ENCODE measurements at places on chromosomes 6 and 20.

DNA sequence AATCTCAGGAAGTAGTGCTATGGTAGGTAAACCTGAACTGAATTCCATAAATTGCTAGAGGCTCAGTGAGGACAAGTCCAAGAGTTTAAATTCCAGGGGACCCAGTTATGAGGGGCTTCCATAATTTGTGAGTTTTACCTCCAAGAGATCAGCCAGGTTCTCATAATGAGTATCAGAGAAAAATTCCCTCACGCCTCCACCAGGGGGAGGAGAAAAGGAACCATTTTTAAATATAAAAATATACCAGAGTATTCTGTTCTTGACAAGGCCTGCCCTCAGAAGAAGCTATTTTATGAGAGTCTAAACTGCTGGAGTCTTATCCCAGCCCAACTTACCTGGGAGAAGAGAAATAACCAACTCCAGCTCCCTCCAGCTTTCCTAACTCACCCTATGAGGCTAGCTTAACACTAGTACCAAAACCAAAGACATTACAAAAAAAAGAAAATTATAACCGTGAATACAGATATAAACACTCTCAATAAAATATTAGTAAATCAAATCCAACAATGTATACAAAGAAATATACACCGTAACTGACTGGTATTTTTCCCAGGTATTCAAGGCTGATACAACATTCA lies 158.7 kb downstream of the TFAP2A start:
- no peak for DNase-seq

DNA sequence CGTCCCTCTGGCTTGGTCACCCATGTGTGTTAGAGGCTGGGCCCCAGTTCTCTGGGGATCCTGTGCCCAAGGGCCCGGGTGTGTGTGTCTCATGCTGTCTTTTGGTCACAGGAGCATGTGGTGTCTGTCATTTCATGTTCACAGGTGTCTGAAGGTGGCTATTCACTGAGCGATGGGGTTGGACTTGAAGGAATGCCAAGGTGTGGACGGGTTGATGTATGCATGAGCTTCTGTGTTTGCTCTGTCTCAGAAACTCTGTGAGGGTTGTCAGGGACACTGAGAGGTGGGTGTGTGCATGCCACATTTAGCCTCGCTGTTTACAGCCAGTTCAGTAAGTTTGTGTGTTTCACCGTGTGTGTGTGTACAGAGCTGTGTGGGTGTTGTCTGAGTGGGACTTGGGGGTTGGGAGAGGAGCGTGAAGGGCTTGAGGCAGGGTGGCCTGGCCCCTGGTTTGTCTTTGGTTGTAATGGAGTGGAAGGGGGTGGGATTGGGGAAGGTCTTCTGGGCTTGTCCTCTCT lies 1.2 kb downstream of the DDR1 start:
- no peak for DNase-seq

- DNase-seq = peak; percentile 99
Observed at GRCh38 chr6:28589234-28589956, 63.7 kb downstream of the GPX5 start.

DNA sequence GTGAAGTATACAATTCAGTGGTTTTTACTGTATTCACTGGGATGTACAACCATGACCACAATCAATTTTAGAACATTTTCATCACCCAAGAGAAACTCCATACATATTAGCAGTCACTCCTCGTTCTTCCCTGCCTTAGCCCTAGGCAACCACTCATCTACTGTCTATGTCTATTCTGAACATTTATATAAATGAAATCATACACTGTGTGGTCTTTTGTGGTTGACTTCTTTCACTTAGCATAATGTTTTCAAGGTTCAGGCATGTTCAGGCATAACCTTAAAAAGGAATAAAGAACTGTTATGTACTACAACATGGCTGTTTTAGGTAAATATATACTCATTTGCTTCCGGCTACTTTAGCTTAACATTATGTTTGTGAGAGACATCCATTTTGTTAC lies 37.3 kb downstream of the BLTP3A start:
- DNase-seq = no peak

DNA sequence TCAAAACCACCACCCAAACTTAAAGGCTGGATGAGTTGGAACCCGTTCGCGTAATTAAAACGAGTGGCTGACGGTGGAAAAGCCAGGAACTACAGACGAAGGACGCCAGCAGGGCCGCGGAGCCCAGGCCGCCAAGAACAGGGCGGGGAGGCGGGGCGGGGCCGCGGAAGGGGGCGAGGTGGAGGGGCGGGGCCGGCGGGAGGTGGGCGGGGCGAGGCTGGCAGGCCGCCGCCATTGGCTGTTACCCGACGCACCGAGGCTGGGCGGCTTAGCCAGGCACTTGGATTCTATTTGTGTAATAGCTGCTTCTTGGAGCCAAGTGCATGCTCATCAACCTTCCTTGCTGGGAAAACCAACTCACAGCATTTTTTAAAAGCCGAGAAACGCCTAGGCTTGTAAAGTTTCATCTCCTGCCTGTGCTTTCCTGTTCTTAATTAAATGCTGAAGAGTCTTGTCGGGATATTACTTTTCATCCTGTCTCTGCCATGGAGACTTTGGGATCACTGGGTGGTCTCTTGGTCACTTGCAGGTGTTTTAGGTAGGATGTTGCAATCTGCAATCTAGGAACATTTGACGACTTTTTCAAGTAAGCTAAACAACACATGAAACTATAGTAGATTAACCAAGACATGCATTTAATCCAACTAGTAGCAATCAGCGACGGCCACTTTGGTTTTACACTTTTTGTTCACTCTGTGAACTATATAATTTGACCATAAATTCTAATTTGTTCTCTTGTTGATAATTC lies 245.0 kb downstream of the ARID1B start:
- no peak for DNase-seq

GRCh38 chr6:89273816-89274215 lies 41.3 kb downstream of the GABRR2 start:
- no peak for DNase-seq

DNA sequence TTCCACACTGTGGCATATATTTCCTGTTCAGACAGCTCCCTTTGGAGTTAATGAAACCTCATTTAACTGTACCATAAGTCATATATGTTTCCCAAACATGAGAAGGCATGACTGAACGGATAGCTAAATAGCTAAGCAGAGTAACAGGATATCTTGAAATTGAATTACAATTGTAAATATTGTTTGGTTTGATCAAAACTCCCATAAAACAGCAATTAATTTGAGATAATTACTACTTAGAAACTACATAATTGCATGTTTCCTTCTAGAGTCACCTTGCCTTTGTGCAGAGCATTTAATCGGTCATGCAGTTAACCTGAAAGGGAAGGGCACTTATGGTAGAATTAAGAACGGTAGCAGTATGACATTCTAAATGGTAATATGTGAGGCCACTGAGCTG lies 179.0 kb upstream of the MAP3K7 start:
- no peak for DNase-seq

GRCh38 chr6:104281370-104281769 lies 578.3 kb downstream of the HACE1 start:
- peak; percentile 23 for DNase-seq

GRCh38 chr20:59121714-59122565 lies 41.7 kb upstream of the ZNF831 start:
- peak; percentile 80 for DNase-seq

DNA sequence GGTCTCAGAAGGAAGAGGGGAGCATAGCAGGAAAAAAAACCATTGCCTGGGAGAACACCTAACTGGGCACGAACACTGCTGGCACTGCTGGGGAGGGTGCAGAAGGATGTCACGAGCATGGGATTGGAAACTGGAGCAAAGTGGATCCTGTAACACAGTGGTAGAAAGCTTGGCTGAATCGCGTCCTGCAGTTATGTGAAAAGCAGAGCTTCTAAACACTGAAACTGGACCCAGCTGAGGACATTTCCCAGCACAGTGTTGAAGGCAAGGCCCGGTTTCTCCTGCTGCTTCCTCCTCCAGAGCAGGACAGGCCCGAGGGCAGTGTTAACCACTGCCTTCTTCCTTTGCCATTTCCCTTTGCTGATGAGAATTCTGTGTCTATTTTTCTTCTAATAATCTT lies 6.7 kb downstream of the APMAP start:
- no peak for DNase-seq

DNA sequence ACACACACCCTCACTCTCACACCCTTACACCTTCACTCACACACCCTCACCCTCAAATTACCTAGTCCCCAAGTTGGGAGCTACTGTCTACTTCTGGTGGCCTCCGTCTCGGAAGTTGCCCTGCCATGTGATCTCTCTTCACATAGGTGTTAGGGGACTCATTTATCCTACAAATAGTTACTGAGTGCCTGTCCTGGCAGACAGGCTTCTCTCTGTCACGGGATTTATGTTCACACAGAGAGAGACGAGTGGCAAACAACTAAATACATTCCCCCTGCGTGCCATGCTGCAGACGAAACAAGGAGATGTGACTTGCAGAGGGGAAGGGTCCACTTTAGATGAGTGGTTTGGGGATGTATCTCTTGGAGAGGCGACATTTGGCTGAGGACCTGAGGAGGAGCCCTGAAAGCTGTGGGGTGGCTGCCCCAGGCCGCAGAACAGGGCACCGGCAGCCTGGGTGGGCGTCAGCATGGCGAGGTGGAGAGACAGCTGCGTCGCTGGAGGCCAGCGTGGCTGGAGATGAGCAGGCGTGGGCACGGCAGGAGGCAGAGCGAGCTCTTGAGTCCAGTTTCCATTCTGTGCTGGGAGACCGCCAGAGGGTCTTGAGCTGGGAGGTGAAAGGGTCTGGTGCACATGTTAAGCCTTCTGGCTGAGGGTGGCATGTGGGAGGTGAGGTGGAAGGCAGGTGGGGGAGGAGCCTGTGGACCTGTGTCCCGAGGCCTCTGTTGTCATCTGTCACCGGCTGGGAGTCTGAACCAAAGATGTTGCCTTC lies 17.2 kb downstream of the DYNLT1 start:
- DNase-seq = no peak

- no peak for DNase-seq
Observed at GRCh38 chr6:57173886-57174510, 1.9 kb downstream of the BAG2 start.

GRCh38 chr6:151121900-151122299 lies 117.9 kb upstream of the AKAP12 start:
- DNase-seq = no peak

- no peak for DNase-seq
Observed at GRCh38 chr20:55054453-55054852, 579.1 kb downstream of the DOK5 start.

- DNase-seq = no peak
Observed at GRCh38 chr6:34518669-34519365, 37.3 kb downstream of the SPDEF start.

DNA sequence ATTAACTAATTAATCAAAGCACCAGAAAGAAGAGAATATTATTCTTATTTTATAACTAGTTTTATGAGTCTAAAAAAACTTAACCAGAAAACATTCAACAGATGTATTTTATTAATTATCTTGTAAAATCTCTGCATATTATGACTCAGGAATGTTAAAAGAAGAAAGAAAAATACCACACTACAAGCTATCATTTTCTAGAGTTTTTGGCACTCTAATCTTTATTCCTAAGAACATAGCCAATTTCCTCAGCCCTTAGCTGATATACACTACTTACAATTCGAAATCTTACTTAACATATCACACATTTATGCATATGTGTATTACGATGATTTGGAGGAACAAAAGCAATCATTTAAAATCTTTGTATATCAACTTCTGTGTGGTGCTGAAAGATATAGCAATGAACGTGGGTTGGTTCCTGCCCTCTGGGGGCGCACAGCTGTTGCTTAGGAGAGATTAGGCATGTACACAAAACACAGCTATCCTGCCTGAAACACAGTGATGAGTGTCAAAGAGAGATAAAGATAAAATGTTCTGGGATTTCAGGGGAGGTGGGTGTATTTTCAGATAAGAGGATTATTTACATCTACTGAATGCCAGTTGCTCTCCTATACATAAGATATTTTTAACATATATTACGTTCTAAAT lies 404.5 kb downstream of the SYNE1 start:
- no peak for DNase-seq

- DNase-seq = no peak
Observed at GRCh38 chr6:64146094-64146493, 510.5 kb downstream of the PHF3 start.

GRCh38 chr6:139536751-139537617 lies 162.5 kb upstream of the CITED2 start:
- no peak for DNase-seq

DNA sequence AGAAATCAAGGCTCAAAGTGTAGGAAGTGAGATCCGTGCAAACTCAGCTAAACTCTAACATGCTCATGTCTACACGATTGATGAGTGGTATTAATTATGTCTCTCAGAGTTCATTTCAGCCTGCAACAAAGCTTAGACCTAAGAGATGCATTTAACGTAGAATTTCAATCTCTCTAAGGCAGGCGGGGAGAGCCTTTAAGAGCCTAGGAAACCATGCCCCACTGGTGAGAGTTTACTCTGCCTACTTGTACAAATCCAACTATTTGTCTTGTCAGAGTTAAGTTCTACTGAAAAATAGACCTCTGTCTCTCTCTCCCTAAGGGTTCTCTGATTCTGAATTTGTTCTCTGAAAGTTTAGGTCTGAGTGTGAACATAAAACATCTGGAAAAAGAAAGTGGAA lies 100.9 kb downstream of the SPTLC3 start:
- DNase-seq = no peak

- no peak for DNase-seq
Observed at GRCh38 chr6:41021832-41022231, 17.2 kb downstream of the UNC5CL start.

- DNase-seq = no peak
Observed at GRCh38 chr6:42694586-42694985, 27.8 kb downstream of the PRPH2 start.

GRCh38 chr6:143902827-143903226 lies 38.6 kb downstream of the ZC2HC1B start:
- DNase-seq = no peak

- DNase-seq = no peak
Observed at GRCh38 chr20:50681359-50682064, 9.8 kb downstream of the RIPOR3 start.

- DNase-seq = no peak
Observed at GRCh38 chr6:45434381-45434700, 56.6 kb upstream of the SUPT3H start.

DNA sequence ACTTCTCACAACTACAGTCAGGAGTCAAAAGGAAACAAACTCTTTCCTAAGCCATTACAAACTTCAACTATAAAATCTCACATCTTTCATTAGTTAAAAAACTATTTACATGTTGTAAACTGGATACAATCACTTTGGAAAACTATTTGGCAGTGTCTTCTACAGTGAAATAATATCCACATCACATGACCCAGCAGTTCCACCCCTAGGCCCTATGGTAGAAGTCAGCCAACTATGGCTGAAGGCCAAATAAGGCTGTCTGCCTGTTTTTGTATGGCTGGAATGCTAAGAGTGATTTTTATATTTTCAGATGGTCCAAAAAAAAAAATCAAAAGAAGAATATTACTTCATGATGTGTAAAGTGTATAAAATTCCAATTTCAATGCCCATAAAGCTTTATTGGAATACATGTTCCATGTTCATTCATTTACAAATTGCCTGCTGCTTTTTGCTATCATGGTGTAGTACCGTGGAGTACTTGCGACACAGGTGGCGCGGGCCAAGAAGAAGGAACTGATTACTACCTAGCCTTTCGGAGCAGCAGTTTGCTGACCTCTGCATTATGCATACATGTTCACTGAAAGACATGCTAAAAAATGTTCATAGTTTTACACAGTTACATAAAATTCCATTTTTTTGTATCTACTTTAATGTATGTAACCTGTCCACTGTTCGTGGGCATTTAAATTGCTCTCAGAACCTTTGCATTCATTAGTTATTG lies 129.0 kb downstream of the KIF16B start:
- DNase-seq = no peak
